ENCODE measurements at places on chromosomes 5 and 9.
A peak's percentile ranks its signal among the peaks of the same experiment; 100 is the strongest.

DNA sequence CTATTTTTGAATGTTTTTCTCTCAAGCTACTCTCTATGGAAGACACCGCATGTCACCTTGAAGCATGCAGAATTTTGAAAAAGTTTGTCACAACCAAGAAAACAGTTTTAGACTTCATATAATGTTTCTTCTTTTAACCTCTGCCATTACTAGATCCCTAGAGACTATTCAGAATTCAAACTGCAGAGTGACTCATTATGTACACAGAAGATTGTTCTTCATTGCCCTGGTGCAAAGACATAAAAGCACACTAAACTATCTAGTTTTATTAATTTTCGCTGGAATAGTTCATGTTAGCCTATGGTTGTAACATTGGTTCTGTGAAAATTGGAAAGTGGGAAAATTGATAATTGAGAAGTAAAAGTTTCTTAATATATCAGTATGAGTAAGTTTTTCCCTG, 18.4 kb downstream of the F2RL2 start:
- no peak for DNase-seq

DNA sequence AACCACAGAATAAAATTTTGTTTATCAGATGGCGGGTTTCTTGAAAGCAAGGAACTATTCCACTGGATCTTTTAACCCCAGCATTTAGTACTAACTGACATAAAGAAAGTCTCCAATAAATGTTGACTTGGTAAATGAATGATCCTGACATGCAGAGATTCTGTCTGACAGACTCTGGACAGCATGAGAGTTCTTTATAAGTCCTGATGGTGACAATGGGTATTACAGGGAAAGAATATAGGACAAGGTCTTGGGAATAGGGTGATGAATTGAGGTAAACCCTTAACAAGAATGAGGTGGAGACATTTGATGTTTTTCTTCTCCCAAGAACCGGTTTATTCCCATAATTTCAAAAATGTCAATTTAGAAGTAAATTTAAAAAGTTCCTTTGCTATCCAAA, 453.9 kb downstream of the TUSC1 start:
- DNase-seq = no peak

- no peak for DNase-seq
These were observed 166.1 kb downstream of the MARCHF11 start for GRCh38 chr5:16013334-16014065.

DNA sequence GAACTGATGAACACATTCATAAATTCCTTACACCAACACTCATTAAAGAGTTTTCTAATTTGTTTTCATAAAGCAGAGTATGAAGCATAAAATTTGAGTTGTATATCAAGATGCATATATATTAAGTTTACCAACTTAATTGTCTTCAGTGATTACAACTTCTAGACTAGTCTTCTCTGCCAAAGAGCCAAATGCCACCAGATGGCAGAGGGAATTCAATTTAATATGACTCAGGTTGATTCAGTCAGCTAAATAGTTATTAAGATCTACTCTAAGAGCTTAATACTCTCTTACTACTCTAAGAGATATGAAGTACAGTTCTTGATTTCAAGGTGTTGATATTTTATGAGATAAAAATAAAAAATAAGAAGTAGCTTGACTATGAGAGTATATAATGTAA, 53.4 kb downstream of the CDH10 start:
- no peak for DNase-seq

DNA sequence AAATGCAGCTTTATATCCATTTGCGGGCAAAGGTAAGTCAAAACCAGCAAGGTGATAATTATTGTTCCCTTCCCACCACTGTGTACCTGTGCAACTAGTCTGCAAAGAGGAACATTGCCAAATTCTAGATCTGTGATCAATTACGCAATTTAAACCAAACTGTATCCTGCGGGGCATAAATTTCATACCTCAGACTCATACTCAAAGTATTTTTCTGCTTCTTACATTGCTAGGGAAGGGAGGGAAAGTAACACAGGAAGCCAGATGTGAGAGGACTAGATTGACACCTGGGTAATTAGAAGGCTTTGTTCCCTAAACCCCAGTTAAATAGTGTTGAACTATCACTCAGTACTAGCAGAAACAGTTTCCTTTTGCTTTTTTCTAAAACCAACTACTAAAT, 240.2 kb upstream of the ZNF608 start:
- DNase-seq = no peak

GRCh38 chr5:87722286-87722685, 309.6 kb upstream of the CCNH start:
- DNase-seq = peak; percentile 40

DNA sequence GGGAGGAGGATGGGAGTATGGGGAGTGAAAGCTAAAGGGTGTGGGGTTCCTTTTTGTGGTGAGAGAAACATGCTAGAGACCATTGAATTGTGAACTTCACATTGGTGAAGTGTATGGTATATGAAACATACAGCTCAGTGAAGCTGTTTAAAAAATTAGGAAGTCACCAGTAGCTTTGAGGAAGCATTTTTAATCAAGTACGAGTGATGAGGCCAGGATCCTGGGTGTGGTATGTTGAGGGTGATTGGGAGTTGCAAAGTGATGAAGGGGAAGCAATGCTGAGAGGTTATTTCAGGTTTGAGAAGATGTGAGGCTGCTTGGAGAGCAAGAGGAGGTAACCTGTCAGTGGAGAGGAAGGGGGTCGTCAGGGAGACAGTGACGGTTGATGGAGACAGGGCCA, 22.7 kb upstream of the CLK4 start:
- DNase-seq = no peak

DNA sequence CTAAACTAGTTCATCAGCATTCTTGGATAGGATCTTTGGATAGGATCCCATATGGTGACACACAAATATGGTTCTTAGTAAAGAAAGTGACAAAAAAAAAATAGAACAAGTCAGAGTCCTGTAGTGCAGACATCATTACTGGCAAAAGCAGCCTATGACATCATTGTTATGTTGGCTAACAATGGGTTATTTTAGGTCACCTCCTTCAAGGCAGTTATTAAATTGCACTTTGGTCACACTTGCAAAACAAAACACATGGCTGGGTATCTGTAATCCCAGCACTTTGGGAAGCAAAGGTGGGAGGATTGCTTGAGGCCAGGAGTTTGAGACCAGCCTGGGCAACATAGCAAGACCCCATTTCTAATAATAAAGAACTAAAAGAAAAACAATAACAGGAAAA, 185.9 kb downstream of the KIAA0825 start:
- DNase-seq = peak; percentile 43

- no peak for DNase-seq
These were observed 2.1 kb downstream of the CPLANE1 start for GRCh38 chr5:37247036-37247435.

DNA sequence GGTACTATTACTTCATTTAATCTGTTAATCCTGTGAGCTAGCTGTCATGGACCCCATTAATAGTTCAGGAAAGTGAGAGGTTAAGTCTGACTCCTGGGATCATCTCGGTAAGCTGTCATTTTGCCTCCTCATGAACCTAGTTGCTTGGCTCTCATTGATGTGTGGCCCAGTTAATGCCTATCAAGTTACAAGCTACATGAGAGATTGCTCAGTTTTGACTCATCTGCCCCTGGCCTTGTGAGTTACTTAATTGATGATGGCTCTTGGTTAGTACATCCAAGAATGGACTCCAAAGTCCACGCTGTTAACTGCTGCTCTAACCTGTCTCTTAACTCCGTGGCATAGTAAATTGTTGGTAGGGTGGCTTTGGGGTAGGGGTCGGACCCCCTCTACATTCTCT, 23.9 kb downstream of the LARP1 start:
- DNase-seq = peak; percentile 49

DNA sequence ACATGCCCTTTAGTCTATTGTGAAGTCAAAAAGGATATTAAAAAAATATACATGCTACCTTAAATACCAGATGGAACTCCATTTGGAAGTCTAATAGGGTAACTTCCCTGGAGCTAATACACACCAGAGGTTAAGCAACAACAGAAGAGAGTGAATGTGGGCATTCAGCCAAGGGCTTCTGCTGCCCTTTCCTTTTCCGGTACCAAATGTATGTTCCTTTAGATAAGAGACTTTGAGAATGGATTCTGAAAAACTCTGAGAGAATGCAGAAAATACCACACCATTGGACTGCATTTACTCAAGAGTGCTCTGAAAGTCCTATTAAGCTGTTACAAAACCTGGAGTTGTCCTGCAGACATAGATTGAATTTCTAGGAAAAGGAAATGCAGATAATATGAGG, 23.8 kb upstream of the TRPM3 start:
- DNase-seq = no peak

- no peak for DNase-seq
These were observed 14.5 kb downstream of the GABRA6 start for GRCh38 chr5:161700065-161700464.

GRCh38 chr5:88081877-88082276, 186.8 kb downstream of the TMEM161B start:
- DNase-seq = no peak

DNA sequence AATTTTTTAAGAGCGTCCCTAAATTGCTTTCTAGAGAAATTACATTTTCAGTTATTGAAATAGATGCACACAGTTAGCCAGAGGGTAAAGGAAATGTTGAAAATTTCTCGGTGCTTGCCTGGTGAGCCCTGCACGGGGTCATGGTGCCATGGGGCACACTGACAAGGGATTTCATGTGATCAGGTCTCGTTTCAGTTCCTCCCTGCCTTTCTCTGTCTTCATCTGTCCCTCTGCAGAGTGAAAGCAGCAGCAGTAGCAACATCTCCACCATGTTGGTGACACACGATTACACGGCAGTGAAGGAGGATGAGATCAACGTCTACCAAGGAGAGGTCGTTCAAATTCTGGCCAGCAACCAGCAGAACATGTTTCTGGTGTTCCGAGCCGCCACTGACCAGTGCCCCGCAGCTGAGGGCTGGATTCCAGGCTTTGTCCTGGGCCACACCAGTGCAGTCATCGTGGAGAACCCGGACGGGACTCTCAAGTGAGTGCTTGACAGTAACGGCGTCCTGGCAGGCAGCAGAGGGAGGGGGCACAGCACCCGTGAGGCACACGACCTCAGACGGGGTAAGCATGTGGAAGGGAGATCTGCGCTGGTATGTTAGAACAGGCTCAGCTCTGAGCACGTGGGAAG, 89.1 kb upstream of the OTULINL start:
- DNase-seq = no peak

- no peak for DNase-seq
These were observed 67.7 kb downstream of the KCNT1 start for GRCh38 chr9:135769489-135770202.

GRCh38 chr5:351921-352245, 30.4 kb downstream of the AHRR start:
- DNase-seq = no peak

GRCh38 chr5:151899399-151899798, 25.3 kb downstream of the GLRA1 start:
- no peak for DNase-seq

DNA sequence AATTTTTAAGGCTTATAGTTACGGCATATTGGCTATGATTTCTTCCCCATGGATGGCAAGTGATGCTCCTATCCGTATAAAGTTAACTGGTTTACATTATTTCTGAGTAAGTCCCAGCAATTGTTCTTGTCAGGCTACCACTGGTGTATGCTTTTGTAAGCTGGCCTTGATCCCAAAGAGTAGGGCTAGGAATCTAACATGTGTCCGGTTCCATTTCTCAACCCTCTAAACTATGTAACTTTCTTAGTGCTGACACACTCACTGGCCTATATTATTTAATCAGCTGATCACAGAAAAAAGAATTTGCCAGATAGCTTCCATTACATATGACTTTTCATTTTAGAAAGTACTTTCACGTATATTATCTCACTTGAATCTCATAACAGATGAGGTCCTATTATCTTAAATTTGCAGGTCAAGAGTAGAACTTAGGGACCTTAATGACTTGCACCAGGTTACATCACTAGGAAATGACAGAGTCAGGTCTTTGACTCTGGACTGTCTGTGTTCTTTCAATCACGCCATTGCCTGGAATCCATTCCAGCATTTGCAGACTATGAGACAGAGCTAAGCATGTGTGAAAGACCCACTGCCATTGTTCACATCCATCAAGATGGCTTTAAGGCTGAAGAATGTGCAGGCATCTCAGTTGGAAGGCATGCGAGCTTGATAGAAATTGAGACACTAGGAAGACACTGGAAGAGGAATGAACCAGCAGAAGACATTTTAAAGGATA, 362.9 kb downstream of the ARRDC3 start:
- no peak for DNase-seq

DNA sequence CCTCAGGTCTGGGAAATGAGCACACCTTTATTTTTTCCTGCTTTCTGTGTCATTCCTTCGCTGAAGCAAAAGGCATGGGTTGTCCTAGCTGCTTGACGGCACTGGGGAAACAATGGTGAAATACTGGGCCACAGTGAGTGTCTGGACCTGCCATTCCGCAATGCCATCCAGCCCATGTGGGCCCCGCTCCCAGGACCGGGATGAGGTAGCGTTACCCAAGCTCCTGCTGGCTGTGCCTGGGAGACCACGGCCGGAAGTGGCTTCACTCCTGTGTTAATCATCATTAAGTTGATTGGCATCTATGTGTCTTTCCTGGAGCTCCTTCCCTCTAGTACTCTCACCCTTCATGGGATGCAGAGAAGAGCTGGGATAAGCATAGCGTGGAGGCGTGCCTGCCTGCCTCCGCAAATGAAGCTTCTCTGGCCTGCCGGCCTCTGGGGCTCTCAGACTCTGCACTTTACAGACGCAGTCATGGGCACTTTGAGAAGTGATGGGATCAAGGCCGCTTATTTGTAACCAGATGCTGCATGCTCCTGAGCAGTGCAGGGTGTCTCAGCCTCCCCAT, 16.5 kb upstream of the SMIM32 start:
- DNase-seq = no peak

DNA sequence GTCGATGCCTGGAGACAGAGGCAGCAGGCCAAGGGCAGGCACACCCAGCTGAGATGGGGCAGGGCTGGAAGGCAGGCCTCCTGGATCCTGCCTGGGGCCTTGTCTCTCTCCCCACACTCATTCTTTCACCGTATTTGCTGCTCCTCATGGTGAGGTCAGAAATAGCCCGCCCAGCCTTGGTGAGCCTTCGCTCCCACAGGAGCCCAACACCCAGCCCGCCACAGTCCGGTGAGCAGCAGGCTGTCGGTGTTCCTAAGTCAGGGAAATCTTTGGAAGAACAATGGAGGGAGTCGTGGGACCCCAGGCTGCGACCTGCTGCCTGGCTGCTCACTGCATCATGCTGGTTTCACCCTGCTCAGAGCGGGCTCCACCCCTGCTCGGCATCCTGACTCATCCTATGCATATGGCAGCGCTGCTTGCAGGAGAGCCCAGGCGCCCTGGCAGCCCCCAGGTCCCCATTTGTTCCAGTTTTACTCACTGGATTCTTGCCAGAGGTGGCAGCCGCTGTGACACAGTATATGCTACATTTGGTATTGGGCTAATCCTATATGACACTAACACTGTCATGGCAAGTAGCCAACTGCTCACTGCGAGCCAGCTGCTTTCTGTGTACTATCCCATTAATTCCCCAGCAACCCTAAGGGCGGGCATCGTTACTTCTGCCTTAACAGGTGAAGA, 53.2 kb upstream of the NCS1 start:
- DNase-seq = no peak

GRCh38 chr5:81778642-81779041, 27.7 kb upstream of the SSBP2 start:
- DNase-seq = no peak

GRCh38 chr5:52910071-52910470, 79.1 kb upstream of the ITGA2 start:
- no peak for DNase-seq
